Esophagus (tissue), 2 donors: ENCODE measurements at places on chromosomes 11 and 22. TPM values are rescaled to one million over a fixed set of nuclear protein-coding genes. Genes with fewer than 3 reads are reported as not detected.

CASP5 gene
- not detected for polyA plus RNA-seq

HEPN1 gene
- polyA plus RNA-seq, result not detected

GAS2L1 gene
- 25.2 TPM for polyA plus RNA-seq

KIRREL3 gene
- 0.12 TPM for polyA plus RNA-seq

KCNE3 gene
- 4.6 TPM for polyA plus RNA-seq

APOA1 gene
- polyA plus RNA-seq, result 0.10 TPM

RIBC2 gene
- polyA plus RNA-seq, result 1.3 TPM

SHANK3 gene
- polyA plus RNA-seq, result 9.0 TPM

CCDC73 gene
- polyA plus RNA-seq, result 0.02 TPM

MS4A3 gene
- polyA plus RNA-seq, result not detected

HOATZ gene
- not detected for polyA plus RNA-seq

OTOG gene
- polyA plus RNA-seq, result not detected

CHID1 gene
- 30.7 TPM for polyA plus RNA-seq

IL17REL gene
- not detected for polyA plus RNA-seq

WT1 gene
- polyA plus RNA-seq, result not detected

BRSK2 gene
- polyA plus RNA-seq, result 0.90 TPM

GPR83 gene
- polyA plus RNA-seq, result 0.06 TPM

TMEM132A gene
- 8.1 TPM for polyA plus RNA-seq

STX3 gene
- 8.9 TPM for polyA plus RNA-seq

TRAPPC4 gene
- 32.5 TPM for polyA plus RNA-seq

ASCL2 gene
- 0.95 TPM for polyA plus RNA-seq

GDPD4 gene
- polyA plus RNA-seq, result not detected

KCNQ1 gene
- 0.31 TPM for polyA plus RNA-seq

MUC6 gene
- polyA plus RNA-seq, result 0.46 TPM

BDNF gene
- polyA plus RNA-seq, result 0.37 TPM

TBX10 gene
- polyA plus RNA-seq, result not detected

SLC7A4 gene
- 4.0 TPM for polyA plus RNA-seq
